ENCODE measurements at places on chromosomes 7 and 10.

DNA sequence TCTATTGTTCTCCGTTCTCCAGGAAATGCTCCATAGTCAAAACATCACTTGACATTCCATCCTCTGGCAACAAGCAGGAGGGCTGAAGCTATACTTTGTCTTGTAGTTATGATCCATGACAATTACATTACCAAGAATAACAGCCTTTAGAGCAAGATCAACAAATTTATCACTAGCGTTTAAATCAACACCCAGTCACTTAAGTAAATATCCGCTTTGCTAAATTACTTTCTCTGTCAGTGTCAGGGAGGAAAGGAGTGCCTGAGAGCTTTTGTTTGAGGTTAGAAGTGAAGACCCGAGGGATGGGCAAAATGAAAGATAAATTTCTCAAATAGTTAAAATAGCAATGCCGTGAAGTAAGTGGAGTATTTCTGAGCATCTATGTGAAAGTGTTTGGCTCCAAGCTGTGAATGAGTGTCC is 236.1 kb upstream of the BMPER start:
- peak; percentile 11 for DNase-seq

GRCh38 chr7:151384352-151384697 is 25.5 kb downstream of the WDR86 start:
- DNase-seq: no peak

DNA sequence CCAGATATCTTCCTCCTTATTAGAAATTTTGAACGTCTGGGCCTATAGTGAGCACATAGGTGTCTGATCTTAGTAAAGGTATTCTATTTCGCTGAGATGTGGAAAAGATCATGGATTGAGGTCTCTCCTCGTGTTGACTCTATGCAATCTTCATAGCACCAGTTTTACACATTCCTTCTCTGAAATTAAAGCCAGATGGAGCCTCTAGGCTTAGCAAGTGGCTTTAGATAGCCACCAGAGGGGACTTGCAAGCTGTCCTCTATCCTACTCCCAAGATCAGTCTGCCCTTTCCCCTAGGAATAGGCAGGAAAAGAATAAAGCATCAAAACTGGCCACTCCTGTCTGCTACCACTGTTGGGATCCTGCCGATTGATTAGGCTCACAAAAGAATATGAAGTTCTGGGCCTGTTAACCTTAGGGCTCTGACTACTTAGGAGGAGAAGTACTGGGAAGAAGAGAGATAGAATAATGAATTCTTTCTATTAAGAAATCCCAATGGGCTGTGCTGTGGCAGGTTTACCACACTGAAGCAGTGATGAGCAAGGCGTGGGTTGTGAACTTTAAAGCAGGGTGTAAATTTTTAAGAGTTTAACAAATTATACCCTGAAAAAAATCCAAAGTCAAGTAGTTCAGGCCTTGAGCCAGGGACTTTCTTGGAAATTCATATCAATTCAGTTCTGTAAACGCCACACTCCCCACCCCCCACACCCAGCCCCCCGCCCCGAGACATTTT is 2.2 kb upstream of the STRIP2 start:
- DNase-seq: no peak

GRCh38 chr7:119842337-119842736 is 430.6 kb upstream of the KCND2 start:
- DNase-seq: no peak

DNA sequence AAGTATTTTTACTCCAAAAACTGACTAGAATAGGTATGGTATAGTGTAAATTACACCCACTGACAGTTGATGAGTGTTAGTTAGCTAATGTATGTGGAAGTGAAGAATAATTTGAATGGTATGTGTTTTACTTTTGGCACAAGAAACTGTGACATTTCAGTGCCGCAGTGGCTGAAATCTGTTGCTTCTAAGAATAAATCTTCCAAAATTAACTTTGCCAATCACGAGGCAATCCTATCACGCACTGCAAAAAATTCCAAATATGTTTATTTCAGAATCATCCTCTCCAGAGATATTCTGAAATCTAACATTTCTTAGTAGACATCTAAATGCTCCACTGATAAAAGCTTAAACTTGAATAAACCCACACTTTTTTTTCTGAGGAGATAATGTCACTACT is 61.2 kb downstream of the PCLO start:
- no peak for DNase-seq

DNA sequence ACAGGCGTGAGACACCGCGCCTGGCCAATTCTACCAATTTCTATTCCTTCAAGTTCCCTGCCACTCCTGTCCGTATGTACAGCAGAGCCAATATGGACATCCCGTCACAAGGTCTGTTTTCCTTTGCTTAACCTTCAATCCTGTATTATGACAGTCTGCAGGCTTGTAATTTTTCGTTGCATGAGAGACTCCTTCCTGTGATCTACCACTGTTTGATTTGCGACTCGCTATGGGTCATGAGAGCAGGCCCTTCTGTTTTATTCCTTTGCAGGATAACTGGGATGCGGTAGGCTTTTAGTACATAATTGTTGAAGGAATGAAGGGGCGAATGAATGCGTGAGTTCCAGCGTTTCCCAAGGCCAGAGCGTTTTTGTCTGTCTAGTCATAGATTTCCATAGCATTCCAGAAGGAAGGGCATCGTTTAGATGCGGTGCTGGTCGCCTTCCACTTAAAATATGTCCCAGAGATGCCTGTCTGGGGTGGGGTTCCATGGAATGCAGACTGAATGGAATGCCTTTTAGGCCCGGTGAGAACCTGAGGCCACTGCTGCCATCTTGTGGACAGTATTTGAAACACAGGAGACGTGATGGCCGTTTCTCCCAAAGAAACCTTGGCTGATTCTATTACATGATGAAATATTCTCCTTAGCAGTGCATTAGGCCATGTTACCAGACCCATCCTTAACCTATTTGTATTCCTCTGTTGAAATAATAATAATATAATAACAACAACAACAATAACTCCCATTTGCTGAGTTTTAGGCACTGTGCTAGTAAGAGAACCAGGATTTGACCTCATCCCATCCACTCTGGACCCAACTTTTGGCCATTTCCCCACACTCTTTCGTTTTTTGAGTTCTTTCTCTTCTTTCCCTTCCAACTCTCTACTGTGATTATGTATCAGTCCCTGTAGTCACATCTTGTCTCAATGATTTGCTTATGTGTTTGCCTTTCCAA is 193.2 kb downstream of the MYOF start:
- no peak for DNase-seq

DNA sequence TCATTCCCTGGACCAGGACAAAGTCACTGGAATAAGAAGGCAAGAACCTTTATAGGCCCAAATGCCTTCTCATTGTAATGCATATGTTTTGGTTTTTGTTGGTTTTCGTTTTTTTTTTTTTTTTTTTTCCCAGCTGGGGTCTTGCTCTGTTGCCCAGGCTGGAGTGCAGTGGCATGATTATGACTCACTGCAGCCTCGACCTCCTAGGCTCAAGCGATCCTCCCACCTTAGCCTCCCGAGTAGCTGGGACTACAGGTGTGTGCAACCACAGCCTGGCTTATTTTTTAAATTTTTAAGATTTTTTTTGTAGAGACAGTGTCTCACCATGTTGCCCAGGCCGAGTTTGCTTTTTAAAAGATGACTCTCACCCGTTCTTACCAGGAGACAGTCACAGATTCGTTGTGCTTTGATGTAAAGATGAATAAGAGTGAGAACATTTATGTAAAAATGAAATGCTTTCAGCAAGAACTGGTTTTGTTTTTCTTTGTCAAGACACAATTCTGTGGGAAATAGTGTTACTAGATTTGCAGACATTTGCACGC is 7.6 kb downstream of the IQCE start:
- DNase-seq: no peak

DNA sequence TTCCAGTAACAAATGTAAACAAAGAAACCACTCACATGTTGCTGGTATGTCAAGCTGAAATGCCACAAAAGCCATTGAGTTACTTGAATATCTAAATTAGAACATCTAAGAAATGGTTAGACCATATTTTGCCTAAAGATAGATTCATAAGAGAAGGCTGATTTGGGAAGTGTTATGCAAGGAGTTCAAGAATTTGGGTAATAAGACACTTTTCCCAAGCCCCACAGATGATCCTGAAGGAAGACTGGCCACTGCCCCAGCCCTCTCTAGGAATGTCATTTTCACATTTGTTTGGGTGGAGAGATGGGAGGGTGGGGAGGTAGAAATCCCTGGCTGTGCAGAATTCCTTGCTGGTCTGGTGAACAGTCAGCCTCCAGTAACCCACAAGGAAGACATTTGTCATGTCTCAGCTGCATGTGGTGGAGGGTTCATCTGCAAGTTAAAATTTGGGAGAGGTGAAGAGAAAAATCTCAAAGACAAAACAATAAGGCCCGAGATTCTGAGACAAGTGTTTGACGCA is 427.2 kb upstream of the KLF6 start:
- DNase-seq: no peak

DNA sequence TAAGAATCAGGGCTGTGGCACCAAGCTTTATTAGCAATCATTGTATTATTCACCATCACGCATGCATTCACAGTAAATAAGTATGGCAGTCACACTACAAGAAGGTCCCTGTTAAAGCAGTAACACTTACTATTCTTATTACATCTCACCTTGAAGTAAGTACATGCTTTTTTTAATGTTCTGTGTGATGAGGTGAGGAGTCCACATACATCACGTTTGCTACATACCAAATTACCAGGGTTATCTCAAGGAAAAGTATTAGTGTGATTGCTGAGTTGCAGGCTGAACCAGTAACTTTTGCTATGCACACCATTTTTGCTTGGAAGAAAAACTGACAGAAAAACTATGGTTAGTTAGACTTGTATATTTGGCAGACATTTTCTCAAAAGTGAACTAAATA is 24.7 kb downstream of the CPA1 start:
- no peak for DNase-seq

- DNase-seq: no peak
Observed at GRCh38 chr10:75065076-75065475, 46.4 kb upstream of the SAMD8 start.

GRCh38 chr7:139495580-139496125 is 12.2 kb upstream of the KLRG2 start:
- no peak for DNase-seq

All from NCI-H526 treated with DMSO at 0.1 percent for 48 hours (cell line).